Hematopoietic multipotent progenitor cell treated with erythropoietin and hydrocortisone succinate and interleukin-3 and kit ligand, for 8 days (in vitro differentiated cells): ENCODE measurements at places on chromosomes 13 and 19.
A peak's percentile ranks its signal among the peaks of the same experiment; 100 is the strongest.

GRCh38 chr13:73902296-73902695 is 231.9 kb downstream of the KLF12 start:
- no peak for DNase-seq

DNA sequence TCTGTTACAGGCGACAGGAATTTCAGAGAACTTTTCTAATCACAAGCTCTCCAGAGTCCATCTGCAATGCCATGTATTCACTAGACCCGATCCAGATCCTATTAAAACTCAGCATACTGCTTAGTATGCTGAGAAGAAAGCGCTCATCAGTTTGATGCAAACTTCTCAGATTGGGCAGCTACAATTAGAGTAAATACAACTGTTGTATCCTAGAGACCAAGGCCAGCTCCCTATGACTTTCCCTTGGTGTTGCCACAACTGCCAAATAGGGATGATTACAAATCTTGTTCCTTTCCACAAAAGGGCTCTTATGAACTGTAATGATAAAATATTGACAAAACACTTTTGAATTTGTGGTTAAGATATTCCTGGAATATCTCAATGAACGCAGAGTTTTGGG is 191.2 kb downstream of the SPRY2 start:
- DNase-seq, result no peak

DNA sequence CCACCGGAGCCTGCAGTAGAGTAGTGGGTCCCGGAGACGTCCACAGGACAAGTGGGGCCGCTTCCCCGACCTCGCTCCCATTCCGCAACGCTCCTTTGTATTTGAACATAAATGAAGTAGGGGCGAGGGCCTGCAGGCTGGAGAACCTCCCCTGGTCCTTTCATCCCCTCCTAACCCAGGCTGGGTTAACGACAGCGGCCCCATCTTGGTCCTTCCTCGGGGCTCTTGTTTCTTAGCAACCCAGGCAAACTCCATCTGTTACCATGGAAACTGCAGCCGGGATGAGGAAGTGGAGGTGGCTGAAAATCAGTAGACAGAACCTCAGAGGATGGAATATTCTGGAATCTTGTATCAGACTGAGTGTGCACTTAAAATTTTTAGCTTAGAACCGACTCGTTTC is 132.6 kb upstream of the USP29 start:
- DNase-seq, result no peak

GRCh38 chr13:42275506-42275905 is 3.6 kb downstream of the AKAP11 start:
- no peak for DNase-seq

DNA sequence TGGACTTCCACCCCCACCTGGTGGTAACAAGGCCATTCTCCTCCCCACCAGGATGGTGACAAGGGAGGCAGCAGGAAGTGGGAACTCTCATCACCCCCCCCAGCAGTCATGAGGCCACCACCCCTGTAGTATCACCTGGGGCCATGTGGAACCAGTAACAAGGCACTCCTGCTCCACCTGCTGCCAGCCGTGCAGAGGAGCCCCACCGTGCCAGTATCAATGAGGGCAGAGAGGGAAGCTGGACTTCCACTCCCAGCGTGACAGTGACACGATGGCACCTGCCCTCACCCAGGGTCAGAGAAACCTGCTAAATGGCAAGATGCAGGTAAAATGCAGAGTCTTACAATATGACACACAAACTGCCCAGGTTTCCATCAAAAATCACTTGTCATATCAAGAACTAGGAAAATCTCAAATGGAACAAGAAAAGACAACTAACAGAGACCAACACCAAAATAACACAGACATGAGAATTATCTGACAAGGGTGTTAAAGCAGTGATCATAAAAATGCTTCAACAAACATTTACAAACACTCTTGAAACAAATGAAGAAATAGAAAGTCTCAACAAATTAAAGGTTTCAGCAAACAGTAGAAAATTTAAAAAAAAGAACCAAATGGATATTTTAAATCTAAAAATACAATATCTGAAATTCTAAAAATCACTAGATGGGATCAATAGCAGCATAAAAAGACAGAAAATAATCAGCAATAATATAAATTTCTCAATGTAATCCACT is 9.1 kb upstream of the SPACA7 start:
- DNase-seq, result no peak

GRCh38 chr13:50198508-50198907 is 183.3 kb downstream of the KCNRG start:
- DNase-seq, result peak; percentile 32

GRCh38 chr19:2345076-2345475 is 15.0 kb upstream of the TMPRSS9 start:
- DNase-seq, result no peak

DNA sequence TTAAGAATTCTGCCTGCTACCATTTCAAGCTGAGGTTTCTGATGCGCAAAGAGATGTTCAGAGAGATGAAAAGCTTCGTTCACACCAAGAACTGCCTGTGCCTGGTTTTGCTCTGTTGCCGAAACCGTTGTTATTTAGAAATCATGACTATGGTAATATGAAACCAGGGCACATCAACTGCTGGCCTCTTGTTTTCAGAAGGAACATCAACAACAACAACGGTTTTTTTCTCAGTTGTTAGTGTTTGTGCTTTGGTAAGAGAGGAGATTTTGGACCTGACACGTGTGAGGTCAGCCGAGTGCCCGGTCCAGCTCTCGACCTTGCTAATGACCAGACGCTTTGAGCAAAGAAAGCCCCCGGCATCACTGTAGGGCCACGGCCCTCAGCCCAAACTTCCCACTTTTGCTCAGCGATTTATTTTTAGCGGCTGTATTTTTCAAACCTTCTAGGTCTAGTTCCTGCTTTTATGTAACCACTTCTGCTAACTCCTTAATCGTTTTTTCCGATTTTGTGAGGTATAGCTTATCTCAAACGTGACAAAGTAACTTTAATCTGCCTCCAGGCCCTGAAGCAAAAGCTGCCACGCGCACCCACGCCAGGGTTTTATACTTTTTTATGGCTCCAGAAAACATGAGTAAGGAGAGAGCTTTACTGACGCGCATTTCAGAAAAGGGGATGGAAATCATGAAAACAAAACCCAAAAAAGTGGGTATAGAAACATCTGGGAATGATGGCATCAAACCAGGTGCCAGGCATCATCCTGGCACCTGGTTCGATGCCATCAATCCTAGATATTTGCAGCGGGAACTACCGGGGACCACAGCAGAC is 42.0 kb downstream of the KLF2 start:
- no peak for DNase-seq

DNA sequence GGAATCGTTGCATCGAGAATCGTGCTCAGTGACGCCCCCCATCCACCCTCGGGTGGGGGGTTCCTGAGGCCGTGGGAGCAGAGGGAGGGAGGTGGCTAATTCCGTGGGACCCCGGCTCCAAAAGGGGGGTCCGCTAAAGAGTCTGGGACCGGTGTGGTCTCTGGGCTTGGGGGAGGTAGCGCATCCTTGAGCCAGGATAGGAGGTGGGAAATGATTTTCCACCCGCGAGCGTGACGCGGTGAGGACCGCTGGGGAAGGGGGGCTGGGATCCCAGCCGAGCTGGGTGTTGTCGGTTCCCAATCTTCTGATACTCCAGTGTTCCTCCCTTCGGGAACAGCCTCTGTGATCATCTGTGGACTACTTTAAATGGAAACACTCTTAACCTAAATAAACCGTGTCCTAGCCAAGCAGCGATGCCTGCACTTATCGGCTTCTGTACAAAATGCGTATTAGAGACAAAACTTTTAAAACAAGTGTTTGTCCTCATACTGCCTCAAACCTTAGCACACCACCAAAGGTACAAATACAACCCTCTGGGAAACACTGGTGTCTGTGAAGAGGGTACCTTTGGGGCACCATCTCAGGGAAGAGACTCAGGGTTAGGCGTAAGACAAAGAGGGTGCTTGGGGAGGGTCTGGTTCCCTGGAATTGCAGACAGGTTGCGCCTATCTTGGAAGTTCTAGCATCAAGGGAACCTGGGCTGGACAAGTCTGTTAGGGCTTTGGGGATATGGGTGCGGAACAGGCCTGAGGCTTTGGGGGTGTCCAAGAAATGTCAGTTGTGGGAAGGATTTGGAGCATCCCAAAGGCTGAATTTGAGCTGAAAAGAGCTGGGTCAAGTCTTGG is 16.0 kb downstream of the KCNC3 start:
- DNase-seq, result no peak

- no peak for DNase-seq
Observed at GRCh38 chr13:98925949-98926348, 51.9 kb downstream of the DOCK9 start.

DNA sequence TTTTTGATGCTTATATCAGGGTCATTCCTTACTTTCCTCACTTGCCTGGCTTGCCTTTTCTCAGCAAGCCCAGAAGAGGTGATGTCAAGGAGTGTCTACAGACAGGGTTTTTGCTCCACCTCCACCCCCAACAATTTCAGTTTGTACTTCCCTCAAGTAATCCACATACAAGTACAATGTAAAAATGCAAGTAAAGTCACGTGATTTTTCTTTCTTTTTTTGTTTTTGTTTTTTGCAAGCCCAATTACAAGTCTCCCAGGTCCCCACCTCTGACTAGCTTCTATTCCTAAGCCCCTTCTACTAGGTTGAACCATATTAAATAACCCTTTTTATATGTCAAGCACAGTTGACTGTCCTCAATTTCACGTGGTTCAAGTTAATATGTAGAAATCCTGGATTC is 579.6 kb downstream of the DIAPH3 start:
- DNase-seq, result no peak

DNA sequence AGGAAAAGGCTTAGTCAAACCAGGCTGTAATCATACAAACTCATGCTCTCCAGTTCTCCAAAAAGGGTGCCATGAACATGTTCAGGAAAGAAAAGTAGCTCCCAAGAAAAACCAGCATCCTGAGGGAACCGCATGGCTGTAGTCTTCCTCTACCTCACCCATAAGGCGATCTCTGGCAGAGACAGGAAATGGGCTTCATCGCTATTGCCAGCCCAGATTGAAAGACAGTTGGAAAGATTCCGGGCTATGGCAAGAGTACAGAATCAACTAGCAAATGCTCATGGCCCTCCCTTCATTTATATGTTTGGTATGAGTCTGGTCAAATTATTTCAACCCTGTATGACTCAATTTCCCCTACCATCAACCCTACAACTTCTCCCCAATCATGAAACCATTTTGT is 140.1 kb downstream of the LHFPL6 start:
- no peak for DNase-seq

- DNase-seq, result no peak
Observed at GRCh38 chr13:113978741-113979481, 5.0 kb upstream of the C13orf46 start.

DNA sequence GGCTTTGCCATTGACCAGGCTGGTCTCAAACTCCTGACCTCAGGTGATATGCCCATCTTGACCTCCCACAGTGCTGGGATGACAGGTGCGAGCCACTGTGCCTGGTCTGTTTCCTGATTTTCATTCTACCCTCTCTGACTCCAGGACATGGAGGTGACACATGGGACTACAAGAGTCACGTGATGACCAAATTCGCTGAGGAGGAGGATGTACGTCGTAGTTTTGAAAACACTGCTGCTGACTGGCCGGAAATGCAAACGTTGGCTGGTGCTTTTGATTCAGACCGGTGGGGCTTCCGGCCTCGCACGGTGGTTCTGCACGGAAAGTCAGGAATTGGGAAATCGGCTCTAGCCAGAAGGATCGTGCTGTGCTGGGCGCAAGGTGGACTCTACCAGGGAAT is 40.2 kb downstream of the NLRP5 start:
- no peak for DNase-seq

GRCh38 chr19:41928754-41929535 is 696 bp upstream of the ERFL start:
- DNase-seq, result no peak

DNA sequence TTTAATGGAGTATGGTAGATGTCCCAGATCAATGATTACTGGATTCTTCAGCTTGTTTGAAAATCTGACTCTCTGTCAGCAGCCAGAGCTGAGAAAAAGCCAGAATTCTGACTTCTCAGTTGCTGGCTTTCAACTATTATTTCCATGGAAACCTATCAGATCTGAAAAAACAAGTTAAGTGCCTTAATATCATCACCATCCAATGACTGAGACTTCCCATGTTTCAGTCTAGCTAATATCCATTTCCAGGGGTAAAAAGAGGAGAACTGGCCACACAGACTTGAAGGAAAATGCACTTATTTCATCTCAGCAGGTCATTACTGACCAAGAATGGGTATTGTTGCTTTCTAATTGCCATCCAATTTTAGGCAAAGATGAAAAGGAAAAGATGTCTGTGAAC is 75.2 kb downstream of the TNFSF11 start:
- no peak for DNase-seq

DNA sequence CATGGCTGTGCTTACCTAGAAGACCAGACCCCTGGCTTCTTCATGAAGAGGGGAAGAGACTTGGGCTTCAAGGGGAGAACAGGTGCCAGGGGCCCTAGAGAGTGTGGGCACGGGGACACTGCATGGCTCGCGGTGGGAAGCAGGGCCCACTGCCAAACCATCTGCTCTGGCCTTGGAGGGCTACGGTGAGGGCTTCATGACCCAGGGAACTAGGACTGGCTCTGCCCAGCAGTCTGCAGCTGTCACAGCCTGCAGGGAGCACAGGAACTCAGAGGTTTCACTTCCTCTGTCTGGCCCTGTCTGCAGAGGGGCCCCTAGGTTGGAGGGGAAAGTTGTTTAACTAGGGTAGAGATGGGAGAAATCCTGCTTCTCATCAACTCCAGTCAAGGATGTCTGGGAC is 4.3 kb downstream of the ERCC1 start:
- DNase-seq, result no peak

GRCh38 chr13:70170689-70171088 is 62.4 kb upstream of the KLHL1 start:
- no peak for DNase-seq

GRCh38 chr19:46353730-46354528 is 7.0 kb downstream of the PPP5C start:
- no peak for DNase-seq

GRCh38 chr13:51481656-51482055 is 28.8 kb upstream of the INTS6 start:
- no peak for DNase-seq

DNA sequence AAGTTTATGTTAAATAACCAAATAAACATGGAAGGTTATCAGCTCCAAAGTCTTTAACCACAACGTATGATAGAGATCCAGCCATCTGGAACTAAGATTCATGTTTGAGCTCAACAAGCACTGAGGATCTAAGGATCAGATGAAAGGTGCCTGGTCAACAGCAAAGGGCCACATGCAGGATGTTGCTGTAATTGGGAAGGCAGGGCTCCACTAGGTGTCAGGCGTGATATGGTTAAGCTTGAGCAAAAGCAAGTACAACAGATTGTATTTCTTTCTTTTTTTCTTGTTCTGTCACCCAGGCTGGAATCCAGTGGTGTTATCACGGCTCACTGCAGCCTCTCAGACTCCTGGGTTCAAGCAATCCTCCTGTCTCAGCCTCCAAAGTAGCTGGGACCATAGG is 12.0 kb downstream of the EBPL start:
- peak; percentile 63 for DNase-seq

GRCh38 chr13:94090773-94091480 is 388.6 kb downstream of the DCT start:
- no peak for DNase-seq

- DNase-seq, result no peak
Observed at GRCh38 chr19:14318873-14319272, 62.4 kb upstream of the ADGRE5 start.
